ENCODE measurements at places on chromosomes 12 and 14.

- DNase-seq = no peak
These were observed 62.7 kb downstream of the CHST11 start for GRCh38 chr12:104519190-104520019.

GRCh38 chr12:124743479-124744272 is 120.0 kb downstream of the SCARB1 start:
- DNase-seq = no peak

DNA sequence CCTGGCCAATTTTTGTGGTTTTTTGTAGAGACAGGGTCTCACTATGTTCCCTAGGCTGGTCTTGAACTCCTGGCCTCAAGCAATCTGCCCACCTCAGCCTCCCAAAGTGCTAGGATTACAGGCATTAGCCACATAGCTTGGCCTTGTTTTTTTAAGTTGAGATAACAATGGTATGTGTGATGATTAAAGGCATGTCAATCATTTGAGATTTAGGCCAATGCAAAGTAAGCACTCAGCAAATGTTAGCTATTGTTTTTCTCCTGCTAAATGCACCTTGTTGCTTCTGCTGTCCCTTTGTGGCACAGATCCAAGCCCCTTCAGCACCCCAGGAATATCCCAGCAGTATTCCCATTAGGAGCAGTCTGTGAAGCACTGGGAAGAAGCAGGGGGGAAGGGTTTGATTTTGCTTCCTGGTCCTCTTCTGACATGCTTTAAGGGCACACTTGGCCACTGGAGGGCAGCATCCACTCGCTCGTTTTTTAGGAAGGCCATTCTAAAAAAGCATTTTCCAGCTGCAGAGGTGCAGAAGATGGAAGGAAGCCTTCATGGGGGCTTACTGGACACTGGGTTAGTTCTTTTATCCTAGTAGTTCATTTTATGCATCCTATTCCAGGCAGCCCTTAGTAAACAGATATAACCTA is 70.2 kb upstream of the ZFP36L1 start:
- DNase-seq = peak; percentile 58

DNA sequence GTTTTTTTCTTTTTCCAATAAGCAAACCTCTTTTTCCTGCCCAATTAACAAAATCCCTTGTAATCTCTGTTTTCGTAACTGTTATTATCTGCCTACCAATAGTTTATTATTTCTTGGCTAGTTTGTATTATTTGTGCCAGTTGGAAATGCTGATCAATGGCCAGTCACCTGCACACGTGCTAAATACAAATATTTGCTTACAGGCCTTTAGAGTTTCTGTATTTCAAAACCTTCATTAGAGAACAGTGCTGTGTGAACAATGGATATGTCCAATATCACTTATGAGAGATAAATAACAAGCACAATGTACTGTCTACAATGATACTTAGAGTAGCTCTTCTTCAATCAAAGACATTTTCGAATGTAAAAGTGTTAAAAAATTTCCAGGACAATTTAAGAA is 10.8 kb upstream of the DYRK2 start:
- DNase-seq = no peak

DNA sequence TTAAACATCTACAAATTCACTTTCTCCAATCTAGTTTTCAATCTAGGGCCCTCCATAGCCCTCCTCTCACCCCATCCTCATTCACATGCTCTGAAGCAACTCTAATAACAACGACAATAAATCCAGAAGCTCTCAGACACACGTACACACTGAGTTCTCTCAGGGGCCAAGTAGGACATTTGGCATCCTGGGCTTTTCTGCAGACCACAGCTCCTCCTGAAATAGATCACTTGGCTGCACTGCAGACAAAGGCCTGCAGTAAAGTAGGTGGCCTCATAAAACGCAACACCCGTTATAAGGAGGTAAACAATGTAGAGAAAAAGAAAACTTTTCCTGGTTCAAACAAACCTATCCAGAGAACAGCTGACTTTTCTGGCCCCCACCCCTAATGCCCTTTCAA is 111.2 kb downstream of the TMTC1 start:
- no peak for DNase-seq

- DNase-seq = no peak
These were observed 19.6 kb upstream of the CHGA start for GRCh38 chr14:92903359-92903758.

- no peak for DNase-seq
These were observed 236.1 kb downstream of the AEBP2 start for GRCh38 chr12:19675361-19675760.

DNA sequence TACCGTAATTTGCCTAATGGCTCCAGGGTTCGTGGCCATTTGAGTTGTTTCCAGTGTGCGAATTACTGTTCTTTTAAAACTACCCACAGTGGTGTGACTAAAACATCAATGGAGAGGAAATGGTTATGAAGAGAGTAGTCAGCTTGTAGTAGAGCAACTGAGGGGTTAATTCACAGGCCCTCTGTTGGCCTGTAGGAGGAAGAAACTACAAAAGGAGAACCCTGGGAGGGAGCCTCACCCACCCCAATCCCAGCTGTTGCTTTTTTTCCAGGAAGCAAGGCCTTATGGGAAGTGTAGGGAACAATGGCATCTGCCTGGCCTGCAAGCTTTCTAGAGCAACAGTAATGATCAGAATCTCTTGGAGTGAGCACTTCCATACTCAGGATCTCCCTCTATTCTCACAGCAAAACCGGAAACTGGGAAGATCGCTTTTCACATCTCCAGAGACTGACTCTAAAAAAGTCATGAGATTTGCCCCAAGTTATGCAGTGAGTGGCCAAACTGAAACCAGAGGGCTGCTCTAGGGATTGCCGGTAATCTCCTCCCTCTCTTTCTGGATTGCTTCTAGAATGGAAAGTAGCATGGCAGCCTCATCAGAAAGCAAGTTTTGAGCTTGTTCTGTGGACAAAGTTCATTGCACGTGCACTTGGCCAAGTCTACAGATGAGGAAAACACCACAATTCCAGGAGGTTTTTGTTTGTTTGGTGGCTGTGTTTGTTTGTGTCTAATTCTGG is 125.3 kb upstream of the PWP1 start:
- DNase-seq = no peak

GRCh38 chr14:23052182-23052623 is 5.1 kb downstream of the CDH24 start:
- DNase-seq = no peak

DNA sequence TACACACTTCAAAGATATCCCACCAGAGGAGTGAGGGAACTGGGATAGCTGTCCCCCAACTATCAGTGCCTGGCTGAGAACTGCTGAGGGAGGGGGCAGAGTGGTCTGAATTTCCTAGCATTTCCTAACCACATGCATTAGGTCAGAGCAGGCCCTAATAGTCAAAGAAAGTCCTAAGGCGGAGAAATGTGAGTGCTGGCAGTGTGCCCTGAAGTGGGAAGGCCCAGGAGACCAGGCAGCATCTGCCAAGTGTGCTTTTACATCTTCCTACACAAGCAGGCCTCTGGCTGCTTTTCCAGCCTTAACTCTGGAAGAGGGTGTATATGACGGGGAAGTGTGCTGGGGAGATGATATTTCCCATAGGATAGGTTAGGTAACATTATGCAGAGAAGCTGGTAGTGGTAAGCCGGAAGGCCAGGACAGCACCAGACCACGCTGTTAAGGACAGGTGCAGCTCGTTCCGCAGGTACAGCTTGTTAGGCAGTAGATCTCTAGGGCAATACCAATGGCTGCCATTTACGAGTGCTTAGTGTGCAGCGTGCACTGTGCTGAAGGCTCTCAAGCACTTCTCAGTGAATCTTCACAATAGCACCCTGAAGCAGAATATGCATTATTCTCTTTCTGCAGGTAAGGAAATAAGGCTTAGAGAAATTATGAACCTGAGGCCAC is 9.1 kb upstream of the CCDC198 start:
- no peak for DNase-seq

DNA sequence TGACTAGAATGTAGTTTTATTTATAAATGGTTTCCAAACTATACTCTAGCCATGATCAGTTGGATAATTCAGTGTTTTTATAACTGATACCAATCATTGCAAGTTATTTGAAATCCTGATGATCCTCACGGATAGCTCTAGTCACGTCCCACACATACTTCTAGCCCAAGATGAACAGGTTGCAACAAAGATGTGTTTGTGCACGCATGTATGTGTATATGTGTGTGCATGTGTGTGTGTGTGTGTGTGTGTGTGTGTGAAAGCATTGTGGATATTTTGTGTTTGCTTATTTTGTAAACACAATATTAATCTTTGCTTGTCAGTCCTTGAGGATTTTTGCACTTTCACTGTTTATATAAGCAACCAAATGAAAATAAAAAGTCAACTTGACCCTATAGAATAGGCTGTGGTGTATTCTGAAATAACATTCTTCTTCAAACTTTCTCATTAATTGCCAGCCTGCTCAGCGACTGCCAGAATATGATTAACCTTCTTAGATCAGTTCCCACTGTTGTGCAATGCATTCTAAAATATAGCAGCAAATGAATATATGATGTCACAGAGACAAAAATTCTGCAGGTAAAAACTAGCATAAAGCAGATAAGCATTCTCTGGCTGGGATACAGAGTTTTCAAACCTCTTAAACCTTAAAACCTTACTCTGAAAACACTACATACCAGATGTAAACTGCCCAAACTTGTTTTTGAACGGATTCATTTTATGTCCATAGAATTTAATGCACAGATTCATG is 48.8 kb upstream of the HIF1A start:
- no peak for DNase-seq

DNA sequence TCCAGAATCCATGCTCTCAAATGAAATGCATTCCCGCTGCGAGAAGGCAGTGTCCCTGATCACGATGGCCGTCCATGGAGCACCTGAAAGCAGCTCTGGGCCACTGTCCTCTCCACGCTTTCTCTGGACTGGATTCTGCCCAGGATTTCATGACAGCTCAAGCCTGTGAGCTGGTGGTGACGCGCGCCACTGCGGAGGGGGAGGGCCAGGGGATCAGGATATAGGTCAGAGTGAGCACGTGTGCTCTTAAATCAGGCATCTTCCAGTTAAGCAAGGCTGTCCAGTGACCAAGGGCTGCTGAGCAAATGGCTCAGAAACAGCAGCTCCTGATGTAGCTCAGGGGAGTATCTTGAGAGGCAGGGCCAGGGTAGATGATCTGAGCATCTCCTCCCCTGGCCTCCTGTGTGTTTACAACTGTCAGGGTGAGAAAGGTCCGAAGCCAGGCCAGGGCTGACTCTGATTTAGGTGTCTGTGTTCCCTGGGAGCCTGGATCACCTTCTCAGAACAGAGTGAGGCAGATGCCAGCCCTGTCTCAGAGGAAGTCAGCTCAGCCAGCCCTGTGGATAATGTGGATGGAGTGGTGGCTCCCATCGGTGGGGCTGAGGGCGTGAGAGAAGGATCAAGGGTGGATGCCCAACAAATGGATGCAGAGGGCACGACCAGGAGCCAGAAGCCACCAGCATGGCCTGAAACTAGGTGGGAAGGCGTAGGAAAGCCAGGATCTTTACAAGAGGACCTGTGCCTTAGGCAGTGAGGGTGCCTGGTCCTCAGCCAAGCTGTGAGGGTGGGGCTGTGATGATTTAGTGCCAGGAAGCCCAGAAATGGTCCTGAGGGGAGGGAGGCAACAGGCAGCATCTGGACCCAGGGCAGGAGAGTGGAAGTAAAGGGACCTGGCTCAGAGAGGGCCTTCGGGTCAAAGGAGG is 55.3 kb downstream of the ELK3 start:
- no peak for DNase-seq

DNA sequence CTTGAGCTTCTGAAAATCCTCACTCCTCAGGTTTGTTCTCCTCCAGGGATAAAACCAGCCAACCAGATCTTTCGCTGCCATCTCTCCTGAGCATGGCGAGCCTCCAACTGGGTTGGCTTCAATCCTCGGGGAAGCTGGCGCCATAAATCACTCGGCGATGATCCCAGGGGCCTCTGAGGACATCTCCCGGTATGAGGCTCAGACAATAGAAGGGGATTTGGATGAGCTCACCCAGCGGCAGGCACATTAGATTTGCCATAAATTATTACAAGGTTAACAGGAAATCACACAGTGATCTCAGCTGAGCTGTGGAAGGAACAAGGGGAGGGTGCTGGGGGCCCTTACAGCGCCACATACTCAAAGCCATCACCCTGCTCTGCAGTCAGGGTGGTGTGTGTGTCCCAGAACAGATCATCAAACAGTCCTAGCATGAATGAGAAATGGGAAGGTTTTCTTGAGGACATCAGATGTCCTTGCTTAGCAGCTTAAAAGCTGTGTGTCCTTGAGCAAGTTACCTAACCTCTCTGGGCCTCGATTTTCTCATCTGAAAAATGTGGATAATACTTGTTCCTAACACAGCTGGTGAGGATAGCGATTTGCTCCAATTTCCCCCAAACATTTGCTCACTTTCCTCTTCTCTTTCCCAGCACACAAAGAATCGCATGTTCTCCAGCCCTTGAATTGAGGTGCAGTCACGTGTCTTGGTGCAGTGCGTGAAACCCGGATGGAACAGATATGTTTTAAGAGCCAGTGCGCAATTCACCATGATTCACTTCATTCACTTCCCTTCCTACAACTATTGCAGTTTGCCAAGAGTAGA is 142.8 kb downstream of the SCARB1 start:
- DNase-seq = no peak

DNA sequence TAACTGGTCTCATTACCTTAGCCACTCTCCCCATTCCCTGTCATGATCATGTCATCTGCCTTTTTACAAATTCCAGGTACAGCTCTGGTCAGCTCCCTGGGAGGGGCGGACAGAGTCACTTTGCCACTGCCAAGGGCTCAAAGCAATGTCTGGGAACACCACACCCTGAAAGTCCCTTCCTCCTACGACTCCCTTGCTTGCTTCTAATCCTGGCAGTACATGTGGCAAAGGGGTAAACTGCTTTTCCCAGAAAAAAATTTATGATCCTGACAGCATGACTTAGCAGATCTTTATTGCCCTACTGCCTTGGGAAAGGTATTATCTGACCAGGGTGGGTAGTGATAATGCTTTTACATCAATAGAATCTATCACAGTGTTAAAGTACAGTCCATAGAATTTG is 376.0 kb upstream of the PDE3A start:
- no peak for DNase-seq

- DNase-seq = no peak
These were observed 64.1 kb downstream of the RAD51B start for GRCh38 chr14:67883717-67884116.

- DNase-seq = no peak
These were observed 68.9 kb downstream of the DAD1 start for GRCh38 chr14:22519877-22520685.

- no peak for DNase-seq
These were observed 60.7 kb upstream of the PYGL start for GRCh38 chr14:51004801-51005526.

DNA sequence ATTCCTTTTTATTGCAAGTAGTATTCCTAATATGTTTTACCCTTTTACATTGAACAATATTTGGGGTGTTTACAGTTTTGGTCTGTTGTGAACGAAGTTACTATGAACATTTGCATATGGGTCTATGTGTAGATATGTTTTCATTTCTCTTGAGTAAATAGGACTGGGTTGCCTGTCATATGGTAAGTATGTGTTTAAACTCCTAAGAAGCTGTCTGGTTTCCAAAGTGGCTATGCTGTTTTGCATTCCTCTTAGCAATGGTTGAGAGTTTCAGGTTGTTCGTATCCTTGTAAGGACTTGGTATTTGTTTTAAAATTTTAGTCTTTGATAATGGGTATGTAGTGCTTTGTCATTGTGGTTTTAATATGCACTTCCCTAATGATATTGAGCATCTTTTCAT is 6.3 kb downstream of the METAP2 start:
- no peak for DNase-seq

GRCh38 chr14:104665114-104665656 is 24.2 kb upstream of the INF2 start:
- no peak for DNase-seq
